Pancreas (tissue), 10 donors: ENCODE measurements at places on chromosomes 5 and 9. TPM values are rescaled to one million over a fixed set of nuclear protein-coding genes. Genes with fewer than 3 reads are reported as not detected.

The SV2C gene
- total RNA-seq = 0.08 TPM

The TTC33 gene
- 5.0 TPM for total RNA-seq

The BHMT gene
- 0.66 TPM for total RNA-seq

The FOXI1 gene
- total RNA-seq = 0.09 TPM

The CYSRT1 gene
- total RNA-seq = 0.22 TPM

- no peak for DNase-seq
Observed at GRCh38 chr5:110903966-110904365, 165.2 kb downstream of the SLC25A46 start.

DNA sequence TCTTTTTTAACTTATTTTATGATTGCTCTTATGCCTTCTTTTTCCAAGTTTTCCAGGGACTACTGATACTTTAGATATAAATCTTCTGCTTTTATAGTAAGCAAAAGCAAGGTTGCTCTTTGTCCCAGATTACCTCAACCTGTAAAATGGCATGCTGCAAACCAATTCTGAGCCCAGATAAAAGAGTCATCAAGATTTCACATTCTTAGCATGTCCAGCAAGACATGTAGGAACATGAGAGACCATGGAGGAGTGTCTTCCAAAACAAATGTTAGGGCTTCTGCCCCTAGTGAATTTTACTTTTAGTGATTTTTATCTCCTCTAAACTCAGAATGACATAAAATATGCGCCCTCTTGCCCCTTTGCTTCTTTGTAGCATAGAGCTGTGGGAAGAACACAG is 7.0 kb upstream of the CDC20B start:
- DNase-seq = no peak

- no peak for DNase-seq
Observed at GRCh38 chr9:16139774-16140173, 586.9 kb downstream of the CCDC171 start.

DNA sequence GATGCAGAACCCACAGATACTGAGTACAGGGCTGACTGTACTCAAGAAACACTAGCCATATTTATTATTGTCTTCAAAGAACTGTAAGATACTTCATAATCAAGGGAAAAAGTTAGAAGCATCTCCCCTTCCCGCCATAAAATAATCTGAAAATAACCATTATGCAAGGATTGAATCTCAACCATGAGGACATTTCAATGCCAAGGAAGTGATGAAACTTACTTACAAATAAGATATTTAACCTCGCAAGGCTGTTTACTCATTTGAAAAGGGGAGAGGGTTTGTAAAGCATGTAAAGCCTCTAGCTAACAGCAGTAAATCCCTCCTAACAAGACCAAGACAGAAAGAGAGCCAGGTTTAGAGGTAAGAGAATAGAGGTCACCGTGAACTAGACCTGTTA is 6.3 kb downstream of the MYO10 start:
- DNase-seq = no peak

- no peak for DNase-seq
Observed at GRCh38 chr5:112555691-112556090, 136.6 kb upstream of the EPB41L4A start.

DNA sequence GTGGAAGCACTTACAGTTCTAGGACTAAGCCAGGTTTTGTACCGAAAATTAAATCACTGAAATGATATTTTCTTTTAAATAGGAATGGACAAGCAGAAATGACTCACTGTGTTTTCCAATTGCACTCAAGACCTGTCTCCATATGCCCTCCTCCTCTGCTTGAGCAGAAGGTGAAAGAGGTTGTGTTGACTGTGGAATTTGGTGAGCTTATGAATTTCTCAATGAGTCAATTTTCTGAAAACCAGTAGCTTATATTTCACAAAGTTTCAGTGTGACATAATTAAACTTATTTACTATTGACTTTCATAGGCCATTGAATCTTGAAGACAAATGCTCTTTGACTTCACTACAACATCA is 249.9 kb downstream of the NPR3 start:
- no peak for DNase-seq

DNA sequence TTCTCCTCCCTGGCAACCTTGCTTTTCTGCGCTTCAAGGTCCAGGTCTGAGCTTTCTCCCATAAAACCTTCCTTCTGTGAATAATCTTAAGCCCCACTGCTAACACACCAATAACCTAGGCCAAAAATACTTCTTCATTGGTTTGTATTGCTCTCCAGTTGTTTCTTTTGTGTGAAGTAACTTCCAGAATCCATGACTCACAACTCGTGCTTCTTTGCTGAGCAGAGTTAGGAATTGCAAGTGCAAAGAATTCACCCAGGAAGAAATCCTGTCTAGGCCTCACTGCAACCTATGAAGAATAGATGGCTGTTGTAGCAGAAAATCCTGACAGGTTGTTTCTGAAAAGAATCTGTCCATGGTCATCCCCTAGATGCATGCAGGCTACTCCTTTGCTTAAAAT is 295.7 kb downstream of the MED10 start:
- no peak for DNase-seq

GRCh38 chr5:169934990-169935389 is 45.3 kb downstream of the INSYN2B start:
- DNase-seq = no peak

GRCh38 chr5:124868676-124869075 is 122.2 kb upstream of the ZNF608 start:
- no peak for DNase-seq

DNA sequence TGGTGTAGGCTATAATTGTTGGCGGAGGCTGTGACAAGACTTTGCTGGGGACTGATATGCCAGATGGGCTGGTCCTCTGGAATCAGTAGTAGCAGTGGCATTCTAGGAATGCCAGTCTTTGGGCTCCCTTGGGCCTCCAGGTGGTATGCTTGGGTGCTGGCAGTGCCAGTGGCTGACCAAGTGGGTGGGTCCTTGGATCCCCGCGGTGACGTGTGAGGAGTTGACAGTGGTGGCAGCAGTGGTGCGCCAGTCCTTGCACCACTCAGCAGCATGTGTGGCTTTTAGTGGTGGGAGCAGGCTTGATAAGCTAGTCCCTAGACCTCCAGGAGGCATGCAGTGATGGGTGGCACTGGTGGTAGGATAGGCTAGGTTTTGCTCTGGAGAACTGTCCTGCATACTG is 63.9 kb downstream of the UNC13B start:
- DNase-seq = no peak

DNA sequence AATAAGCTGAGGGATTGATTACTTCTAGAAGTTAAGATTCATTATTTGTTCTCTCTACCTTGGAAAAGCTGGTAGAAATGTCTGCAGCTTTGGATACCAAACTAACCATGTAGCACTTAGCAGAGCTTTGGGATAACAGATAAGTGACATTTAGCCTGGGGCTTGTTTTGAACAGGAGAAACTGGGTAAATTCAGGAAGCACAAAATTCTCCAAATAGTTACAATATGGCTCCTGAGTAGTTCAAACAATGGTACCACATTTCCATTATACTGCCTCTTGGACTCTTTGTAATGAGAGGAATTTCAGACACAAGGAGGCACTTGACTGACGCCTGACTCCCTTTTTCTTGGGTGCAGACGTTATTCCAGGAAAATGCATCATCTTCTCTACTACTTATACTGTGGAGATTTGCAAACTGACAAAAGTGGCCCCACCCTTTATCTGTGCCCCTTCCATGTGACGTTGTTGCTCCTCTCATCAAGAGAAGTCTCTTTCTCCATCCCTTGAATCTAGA is 22.5 kb downstream of the PRUNE2 start:
- DNase-seq = no peak

- peak; percentile 56 for DNase-seq
Observed at GRCh38 chr5:157917899-157918809, 59.2 kb upstream of the CLINT1 start.

DNA sequence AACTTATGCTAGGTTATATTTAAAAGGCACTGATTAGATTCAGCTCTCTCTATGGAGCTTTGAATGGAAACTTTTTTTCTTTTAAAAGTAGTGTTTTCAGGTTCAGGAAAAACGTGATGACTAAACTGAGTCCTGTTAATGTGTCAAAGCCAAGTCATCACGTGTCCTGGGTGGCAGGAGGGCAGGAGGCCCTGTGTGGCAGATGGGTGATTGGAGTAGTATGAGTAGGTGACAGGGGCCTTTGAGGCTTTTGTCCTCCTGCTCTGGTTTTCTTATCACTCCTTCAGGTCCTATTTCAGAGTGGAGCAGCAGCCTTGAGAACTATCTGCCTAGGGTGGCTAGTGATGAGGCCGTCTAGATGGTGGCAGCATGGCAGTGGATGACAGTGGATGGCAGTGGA is 17.7 kb upstream of the CARTPT start:
- DNase-seq = no peak

GRCh38 chr5:24788829-24789514 is 144.2 kb upstream of the CDH10 start:
- DNase-seq = no peak

DNA sequence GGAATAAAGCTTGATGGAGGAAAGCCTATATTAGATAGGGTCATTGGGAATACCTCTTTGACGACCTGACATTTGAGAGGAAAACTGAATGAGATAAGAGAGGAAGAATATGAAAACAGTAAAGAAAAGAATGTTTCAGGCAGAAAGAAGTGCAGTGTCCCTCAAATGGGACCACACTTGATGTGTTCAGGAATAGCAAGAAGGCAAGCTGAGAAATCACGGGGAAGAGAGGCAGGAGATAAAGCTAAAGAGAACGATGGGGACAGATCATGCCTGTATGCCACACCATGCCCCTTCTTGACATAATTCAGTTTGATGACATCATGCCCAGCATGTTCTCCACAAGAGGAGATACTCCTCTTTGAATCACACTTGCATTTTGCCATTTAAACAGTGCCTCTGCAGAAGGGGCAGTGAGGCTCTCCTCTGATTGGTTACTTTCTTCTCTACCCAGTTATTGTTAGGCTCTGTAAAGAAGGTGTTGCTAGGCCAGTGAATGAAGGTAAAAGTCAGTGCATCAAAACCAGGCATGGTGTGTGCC is 7.6 kb downstream of the AP3S1 start:
- no peak for DNase-seq

DNA sequence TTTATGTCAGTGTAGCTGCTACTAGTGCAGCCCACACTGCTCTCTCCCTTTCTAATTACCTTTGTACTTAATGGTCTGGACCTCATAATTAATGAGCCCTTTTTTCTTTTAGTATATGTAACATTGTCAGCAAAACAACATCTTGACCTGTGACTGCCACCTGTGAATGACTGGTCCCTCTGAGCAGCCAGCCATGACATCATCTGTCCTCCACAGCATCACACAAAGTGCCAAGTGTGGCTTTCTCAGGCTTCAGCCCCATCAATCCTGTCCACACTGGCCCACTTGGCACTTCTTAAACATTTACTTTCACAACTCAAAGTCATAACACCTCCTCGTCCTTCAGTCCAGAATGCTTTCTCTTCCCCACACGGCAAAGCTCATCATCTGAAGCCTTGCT is 104.7 kb downstream of the GPR21 start:
- no peak for DNase-seq

DNA sequence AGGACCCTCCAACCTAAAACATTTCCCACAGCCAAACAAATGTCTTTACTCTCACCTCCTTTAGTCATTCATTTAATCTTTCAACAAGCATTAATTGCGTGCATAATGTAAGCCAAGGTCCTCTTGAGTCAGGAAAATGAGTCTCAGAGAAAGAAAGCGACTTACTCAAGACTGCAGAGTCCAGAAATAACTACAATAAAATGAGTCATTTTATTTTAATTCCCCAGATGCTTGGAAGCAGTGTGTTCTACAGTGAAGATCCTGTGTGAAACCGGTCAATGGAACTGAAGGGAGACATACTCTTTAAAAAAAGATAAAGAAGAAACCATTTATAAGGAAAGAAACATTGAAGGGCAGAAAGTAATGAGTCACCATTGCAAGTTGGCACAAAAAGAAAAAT is 513.7 kb downstream of the CDK5RAP2 start:
- DNase-seq = no peak
